ENCODE measurements at places on chromosomes 3 and 15.

GRCh38 chr3:196063456-196063855, 18.4 kb downstream of the TFRC start:
- no peaks in the 10 kb centered on the region for H3K4me1 ChIP-seq
- peak; percentile 71 for DNase-seq
- peak overlapping the region; percentile 43 for H3K27ac ChIP-seq
- H3K27me3 ChIP-seq, result no peaks in the 10 kb centered on the region

DNA sequence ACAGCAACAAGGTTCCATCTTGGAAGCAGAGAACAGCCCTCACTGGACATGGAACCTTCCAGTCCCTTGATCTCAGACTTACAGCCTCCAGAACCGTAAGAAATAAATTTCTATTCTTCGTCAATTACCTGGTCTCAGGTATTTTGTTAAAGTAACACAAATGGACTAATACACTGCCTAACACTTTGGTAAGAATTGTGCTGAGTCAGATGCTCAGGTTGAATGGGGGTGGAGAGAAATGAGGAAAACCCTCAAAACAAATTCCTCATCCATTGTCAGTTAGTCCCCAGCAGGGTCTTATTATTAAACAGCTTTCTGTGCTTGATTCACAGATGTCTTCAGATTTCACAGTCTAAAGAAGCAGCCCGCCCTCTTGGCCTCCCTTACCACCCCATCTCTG, 306.2 kb upstream of the SLCO3A1 start:
- H3K36me3 ChIP-seq, result no peaks in the 10 kb centered on the region
- H3K4me3 ChIP-seq, result no peak overlapping the region
- DNase-seq, result no peak
- H3K4me1 ChIP-seq, result no peaks in the 10 kb centered on the region
- no peak overlapping the region for H3K27ac ChIP-seq

- no peak for DNase-seq
- no peak overlapping the region for H3K27ac ChIP-seq
- H3K4me1 ChIP-seq, result no peaks in the 10 kb centered on the region
Observed at GRCh38 chr3:167750272-167750971, 14.9 kb downstream of the SERPINI1 start.

DNA sequence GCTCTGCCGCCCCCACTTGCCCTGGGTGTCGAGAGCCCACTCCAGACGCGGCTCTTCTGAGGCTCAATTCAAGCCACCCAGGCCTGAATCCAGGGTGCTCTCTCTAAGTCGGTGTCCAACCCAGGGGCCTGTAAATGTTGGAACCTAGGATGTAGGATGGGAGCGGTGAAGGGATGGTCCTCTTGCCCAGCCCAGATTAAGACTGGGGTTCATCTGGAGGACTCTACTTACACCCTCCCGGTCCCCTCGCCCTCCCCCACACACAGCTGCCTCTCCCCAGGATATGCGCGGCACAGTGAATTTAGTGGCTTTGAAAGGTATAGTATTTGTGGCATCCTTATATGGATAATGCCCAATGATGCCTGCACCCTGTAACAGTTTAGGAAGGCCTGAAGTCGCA, 822 bp upstream of the FBN1 start:
- no peak for DNase-seq
- peak overlapping the region; percentile 98 for H3K4me3 ChIP-seq
- H3K27ac ChIP-seq, result peak overlapping the region; percentile 93
- no peaks in the 10 kb centered on the region for H3K27me3 ChIP-seq
- peaks cover 5% of the 10 kb centered on the region for H3K4me1 ChIP-seq
- H3K36me3 ChIP-seq, result no peaks in the 10 kb centered on the region

DNA sequence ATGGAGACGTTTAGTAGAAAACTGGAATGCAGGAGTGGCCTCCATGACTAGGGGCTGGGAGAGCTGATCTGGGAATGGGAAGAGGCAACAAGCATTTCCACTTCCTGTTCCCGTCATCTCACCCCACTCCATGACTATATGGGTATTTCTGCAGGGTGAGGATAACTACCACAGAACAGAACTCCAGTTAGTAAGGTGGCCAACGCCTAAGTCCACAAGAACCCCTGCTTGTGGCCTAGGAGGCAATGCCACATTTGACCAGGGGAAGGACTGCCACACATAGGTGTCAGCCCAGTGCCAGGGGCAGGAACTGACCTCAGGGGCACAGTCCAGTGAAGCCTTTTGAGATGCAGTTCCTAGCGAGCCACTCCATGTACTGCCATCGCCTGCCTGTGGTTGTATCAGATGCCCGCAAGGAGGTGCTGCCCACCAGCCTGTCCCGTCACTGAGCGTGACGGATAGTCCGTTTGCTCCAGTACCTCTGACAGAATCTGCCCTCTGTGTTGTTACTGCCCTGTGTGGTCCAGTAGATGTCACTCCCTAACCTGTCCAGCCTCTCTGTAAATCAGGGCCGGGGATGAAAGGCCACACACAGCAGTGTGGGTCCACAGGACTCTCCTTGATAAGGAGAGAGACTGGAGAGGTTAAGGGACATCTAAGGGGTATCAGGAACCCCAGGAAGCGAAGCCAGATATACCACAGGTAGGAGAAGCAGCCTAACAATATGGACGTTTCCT, 3.5 kb upstream of the MTFMT start:
- no peaks in the 10 kb centered on the region for H3K36me3 ChIP-seq
- H3K27me3 ChIP-seq, result no peaks in the 10 kb centered on the region
- no peaks in the 10 kb centered on the region for H3K4me1 ChIP-seq
- H3K4me3 ChIP-seq, result no peak overlapping the region
- no peak overlapping the region for H3K27ac ChIP-seq

DNA sequence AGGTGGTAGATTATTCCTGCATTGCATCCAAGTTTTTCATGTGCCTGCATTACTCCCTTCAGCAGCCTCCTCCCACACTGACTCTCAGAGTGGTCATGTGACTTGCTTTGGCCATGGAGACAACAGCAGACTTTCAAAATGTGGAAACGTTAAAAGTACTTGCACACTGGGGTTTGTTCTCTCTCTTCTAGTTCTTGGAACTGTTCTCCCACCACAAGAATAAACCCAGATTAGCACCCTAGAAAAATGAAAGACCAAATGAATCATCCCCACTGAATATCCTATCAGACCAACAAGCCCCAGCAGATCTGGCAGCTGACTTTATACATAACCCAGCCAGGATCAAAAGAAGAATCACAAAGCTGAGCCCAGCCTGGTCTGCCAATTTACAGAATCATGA, 398.5 kb downstream of the VPS13C start:
- no peaks in the 10 kb centered on the region for H3K36me3 ChIP-seq
- H3K4me3 ChIP-seq, result no peak overlapping the region
- H3K27ac ChIP-seq, result no peak overlapping the region
- peaks cover 3% of the 10 kb centered on the region for H3K27me3 ChIP-seq
- no peaks in the 10 kb centered on the region for H3K4me1 ChIP-seq

- no peaks in the 10 kb centered on the region for H3K36me3 ChIP-seq
- DNase-seq, result no peak
- no peaks in the 10 kb centered on the region for H3K4me1 ChIP-seq
- no peak overlapping the region for H3K4me3 ChIP-seq
Observed at GRCh38 chr3:3577823-3578222, 221.4 kb upstream of the LRRN1 start.

DNA sequence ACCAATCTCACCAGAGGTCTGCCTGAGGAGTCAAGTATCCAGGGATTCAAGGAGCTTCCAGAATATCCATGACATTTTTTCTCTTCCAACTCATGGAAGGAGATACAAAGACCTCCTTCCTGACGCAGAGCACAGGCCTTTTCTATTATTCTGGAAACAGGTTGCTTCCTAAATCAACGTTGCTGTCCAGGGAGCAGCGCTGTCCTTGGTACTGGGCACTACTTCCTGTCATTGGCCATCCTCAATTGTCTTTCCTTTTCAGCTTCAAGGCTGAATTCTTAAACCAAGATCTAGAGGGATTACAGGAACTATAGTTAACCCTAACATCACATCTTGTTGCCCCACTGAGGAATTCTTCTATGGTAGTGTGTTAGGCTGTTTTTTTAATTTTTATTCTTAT, 50.4 kb upstream of the TBC1D21 start:
- peak; percentile 38 for DNase-seq
- no peak overlapping the region for H3K4me3 ChIP-seq
- peaks cover 6% of the 10 kb centered on the region for H3K27me3 ChIP-seq
- H3K27ac ChIP-seq, result no peak overlapping the region
- no peaks in the 10 kb centered on the region for H3K36me3 ChIP-seq

- no peak overlapping the region for H3K4me3 ChIP-seq
- no peak overlapping the region for H3K27ac ChIP-seq
- H3K4me1 ChIP-seq, result no peaks in the 10 kb centered on the region
- H3K27me3 ChIP-seq, result no peaks in the 10 kb centered on the region
- peak; percentile 44 for DNase-seq
Observed at GRCh38 chr15:48510976-48511375, 134.5 kb downstream of the FBN1 start.

- H3K4me3 ChIP-seq, result peak overlapping the region; percentile 85
- peak; percentile 23 for DNase-seq
- H3K27me3 ChIP-seq, result no peaks in the 10 kb centered on the region
- peaks cover 12% of the 10 kb centered on the region for H3K4me1 ChIP-seq
- peak overlapping the region; percentile 94 for H3K27ac ChIP-seq
- H3K36me3 ChIP-seq, result peaks cover 2% of the 10 kb centered on the region
Observed at GRCh38 chr3:48990636-48991469, 812 bp downstream of the P4HTM start.

GRCh38 chr3:44555723-44556122, 730 bp downstream of the ZKSCAN7 start:
- H3K36me3 ChIP-seq, result no peaks in the 10 kb centered on the region
- H3K4me1 ChIP-seq, result peaks cover 2% of the 10 kb centered on the region
- peak; percentile 6 for DNase-seq
- peak overlapping the region; percentile 60 for H3K27ac ChIP-seq

DNA sequence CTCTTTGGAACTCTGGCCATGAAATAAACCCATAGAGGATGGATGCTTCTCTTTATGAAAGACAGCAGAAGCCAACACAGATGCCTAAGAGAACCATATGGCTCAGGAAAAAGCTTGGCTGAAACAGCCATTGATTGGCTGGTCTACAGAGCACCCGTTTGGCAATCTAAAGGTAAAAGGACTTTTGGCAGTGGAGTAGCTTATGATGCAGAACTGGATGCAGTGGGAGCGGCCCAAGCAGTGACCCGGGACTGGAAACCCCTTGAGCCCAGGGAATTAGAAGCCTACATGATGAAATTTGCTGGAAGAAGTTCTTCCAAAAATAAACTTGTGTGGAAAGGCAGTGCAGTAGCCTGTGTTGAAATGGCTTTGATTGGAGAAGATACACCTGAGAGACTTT, 360.2 kb downstream of the NR2F2 start:
- no peaks in the 10 kb centered on the region for H3K4me1 ChIP-seq
- H3K27me3 ChIP-seq, result no peaks in the 10 kb centered on the region
- DNase-seq, result no peak
- H3K36me3 ChIP-seq, result no peaks in the 10 kb centered on the region

DNA sequence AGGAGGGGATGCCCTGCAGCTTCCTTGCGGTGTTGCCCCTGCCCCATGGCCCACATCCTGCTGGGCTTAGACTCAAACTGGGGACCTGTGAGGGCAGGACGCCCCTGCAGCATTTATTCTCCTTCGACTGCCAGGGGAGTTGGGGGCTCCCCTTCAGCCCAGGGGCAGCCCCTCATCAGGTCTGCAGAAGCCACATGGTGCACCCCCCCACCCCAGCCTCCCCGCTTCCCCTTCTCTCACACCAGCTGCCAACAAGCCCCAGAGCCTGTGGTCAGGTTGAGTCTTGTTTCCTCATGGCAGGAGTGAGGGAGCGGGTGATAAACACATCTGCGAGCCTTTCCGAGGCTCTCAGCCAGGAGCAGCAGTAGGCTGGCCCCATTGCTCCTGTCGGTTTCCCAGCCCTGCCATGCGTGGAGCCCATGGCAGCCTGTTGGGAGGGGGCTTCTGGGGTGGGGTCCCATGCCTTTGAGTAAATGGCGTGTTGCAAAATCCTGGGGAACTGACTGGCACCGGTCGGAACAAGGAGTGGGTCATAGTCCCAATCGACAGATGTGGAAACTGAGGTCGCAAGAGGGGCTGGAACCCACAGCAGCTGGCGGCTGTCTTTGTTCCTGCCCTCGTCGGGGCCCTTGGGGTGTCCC, 27.8 kb downstream of the WNT7A start:
- H3K27ac ChIP-seq, result no peak overlapping the region
- H3K4me3 ChIP-seq, result no peak overlapping the region
- H3K36me3 ChIP-seq, result no peaks in the 10 kb centered on the region

DNA sequence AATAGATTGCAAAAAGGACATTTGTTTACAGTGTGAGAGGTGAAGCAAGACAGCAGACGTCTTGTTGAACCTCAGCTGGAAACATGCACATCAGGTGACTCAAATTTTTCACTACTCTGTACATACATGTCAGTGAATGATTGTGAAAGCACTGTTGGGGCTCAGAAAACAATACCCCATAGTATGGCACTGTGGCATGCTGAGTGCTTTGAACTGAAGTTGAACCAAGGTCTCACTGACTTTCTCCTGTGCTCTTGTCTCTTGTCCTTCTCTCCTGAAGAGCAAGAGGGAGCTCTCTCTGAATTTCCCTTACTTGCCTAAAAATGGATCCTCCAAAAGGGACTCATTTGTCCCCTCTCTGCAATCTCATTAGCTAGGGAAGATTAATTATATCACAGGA, 24.5 kb upstream of the NEDD4 start:
- H3K27ac ChIP-seq, result no peak overlapping the region
- H3K27me3 ChIP-seq, result no peaks in the 10 kb centered on the region

- no peaks in the 10 kb centered on the region for H3K36me3 ChIP-seq
- no peaks in the 10 kb centered on the region for H3K27me3 ChIP-seq
- H3K4me3 ChIP-seq, result no peak overlapping the region
- peak; percentile 72 for DNase-seq
Observed at GRCh38 chr3:12222775-12223485, 64.2 kb upstream of the TIMP4 start.

- no peak overlapping the region for H3K4me3 ChIP-seq
- H3K4me1 ChIP-seq, result peaks cover 5% of the 10 kb centered on the region
- no peaks in the 10 kb centered on the region for H3K36me3 ChIP-seq
- DNase-seq, result peak; percentile 44
- no peaks in the 10 kb centered on the region for H3K27me3 ChIP-seq
Observed at GRCh38 chr3:58991026-58991425, 58.8 kb downstream of the CFAP20DC start.

DNA sequence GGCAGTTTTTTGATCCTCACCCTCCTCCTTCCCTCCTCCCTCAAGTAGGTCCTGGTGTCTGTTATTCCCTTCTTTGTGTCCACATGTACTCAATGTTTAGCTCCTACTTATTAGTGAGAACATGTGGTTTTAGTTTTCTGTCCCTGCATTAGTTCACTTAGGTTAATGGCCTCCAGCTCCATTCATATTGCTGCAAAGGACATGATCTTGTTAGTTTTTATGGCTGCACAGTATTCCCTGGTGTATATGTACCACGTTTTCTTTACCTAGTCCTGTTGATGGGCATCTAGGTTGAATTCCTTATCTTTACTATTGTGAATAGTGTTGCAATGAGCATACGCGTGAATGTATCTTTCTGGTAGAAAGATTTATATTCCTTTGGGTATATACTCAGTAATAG, 61.7 kb upstream of the FGF7 start:
- no peak for DNase-seq
- no peaks in the 10 kb centered on the region for H3K36me3 ChIP-seq
- H3K4me3 ChIP-seq, result no peak overlapping the region
- H3K4me1 ChIP-seq, result no peaks in the 10 kb centered on the region

DNA sequence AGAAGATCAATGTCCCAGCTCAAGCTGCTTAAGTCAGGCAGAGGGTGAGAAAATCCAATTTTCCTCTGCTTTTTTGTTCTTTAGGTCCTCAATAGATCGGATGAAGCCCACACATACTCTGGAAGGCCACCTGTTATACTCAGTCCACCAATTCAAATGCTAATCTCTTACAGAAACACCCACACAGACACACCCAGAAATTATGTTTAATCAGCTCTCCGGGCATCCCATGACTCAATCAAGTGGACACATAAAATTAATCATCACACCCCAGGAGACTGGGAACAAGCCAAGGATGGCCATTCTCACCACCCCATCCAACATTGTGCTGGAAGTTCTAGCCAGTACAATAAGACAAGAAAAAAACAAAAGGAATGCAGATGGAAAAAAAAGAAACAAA, 67.8 kb upstream of the SLC24A5 start:
- no peaks in the 10 kb centered on the region for H3K4me1 ChIP-seq
- no peaks in the 10 kb centered on the region for H3K36me3 ChIP-seq
- H3K27ac ChIP-seq, result no peak overlapping the region
- no peaks in the 10 kb centered on the region for H3K27me3 ChIP-seq

All from fibroblast of lung (primary cell).